ENCODE measurements at places on chromosomes 16 and 17. TPM values are rescaled to one million over a fixed set of nuclear protein-coding genes. Genes with fewer than 3 reads are reported as not detected.

- no peaks in the 10 kb centered on the region for H3K27me3 ChIP-seq
- H3K27ac ChIP-seq, result no peak overlapping the region
- peak overlapping the region; percentile 60 for H3K4me3 ChIP-seq
- no peaks in the 10 kb centered on the region for H3K36me3 ChIP-seq
- H3K4me1 ChIP-seq, result peaks cover 3% of the 10 kb centered on the region
Observed at GRCh38 chr17:7393613-7394451, 493 bp downstream of the PLSCR3 start.

Gene NPIPA5
- 8.3 TPM for total RNA-seq

- no peaks in the 10 kb centered on the region for H3K36me3 ChIP-seq
- DNase-seq, result no peak
- H3K27ac ChIP-seq, result peak overlapping the region; percentile 28
- H3K4me1 ChIP-seq, result no peaks in the 10 kb centered on the region
Observed at GRCh38 chr17:69065113-69065512, 4.4 kb upstream of the ABCA9 start.

DNA sequence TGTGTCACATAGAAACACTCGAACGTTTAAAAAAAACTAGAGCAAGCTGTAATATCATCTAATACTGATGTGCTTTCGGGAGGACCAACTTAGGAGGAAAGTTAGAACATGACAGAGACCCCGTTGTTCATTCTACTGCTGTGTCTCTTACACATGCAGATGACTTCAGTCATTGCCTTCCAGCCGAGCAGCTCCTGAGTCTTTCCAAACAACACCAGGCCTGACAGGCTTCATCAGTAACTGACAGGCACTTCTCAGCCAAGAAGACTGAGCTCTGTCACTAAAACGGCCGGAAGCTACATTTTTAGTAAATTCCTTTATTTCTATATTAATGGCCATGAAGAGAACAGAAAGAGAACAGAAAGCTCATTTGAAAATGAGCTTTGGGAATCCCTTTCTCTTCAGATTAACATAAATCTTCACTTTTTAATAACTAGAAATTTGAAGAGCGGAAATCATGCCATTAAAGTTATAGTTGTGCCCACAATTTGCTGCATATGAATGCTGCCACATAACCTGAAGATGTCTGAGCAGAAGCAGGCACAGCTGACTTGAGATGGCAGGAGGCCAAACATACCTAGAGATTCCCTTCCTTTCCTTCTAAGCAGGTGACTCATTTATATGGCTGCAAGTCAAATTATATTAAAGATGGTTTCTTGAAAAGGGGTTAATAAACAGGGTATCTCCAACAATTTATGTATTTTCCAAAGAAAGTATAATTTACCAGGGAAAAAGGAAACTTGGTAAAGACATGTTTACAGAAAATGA is 148.9 kb downstream of the ITFG1 start:
- H3K4me1 ChIP-seq, result no peaks in the 10 kb centered on the region
- H3K27ac ChIP-seq, result no peak overlapping the region
- no peak for DNase-seq
- H3K4me3 ChIP-seq, result no peak overlapping the region
- no peaks in the 10 kb centered on the region for H3K36me3 ChIP-seq
- H3K27me3 ChIP-seq, result no peaks in the 10 kb centered on the region

GRCh38 chr16:1351215-1351581 is 480 bp downstream of the TSR3 start:
- H3K36me3 ChIP-seq, result no peaks in the 10 kb centered on the region
- peak overlapping the region; percentile 79 for H3K4me3 ChIP-seq
- no peaks in the 10 kb centered on the region for H3K27me3 ChIP-seq
- no peak for DNase-seq
- 0 out of 2 replicates have a peak, but pooled peaks cover 3% of the 10 kb centered on the region for H3K4me1 ChIP-seq
